ENCODE measurements at places on chromosomes 16 and 17.

DNA sequence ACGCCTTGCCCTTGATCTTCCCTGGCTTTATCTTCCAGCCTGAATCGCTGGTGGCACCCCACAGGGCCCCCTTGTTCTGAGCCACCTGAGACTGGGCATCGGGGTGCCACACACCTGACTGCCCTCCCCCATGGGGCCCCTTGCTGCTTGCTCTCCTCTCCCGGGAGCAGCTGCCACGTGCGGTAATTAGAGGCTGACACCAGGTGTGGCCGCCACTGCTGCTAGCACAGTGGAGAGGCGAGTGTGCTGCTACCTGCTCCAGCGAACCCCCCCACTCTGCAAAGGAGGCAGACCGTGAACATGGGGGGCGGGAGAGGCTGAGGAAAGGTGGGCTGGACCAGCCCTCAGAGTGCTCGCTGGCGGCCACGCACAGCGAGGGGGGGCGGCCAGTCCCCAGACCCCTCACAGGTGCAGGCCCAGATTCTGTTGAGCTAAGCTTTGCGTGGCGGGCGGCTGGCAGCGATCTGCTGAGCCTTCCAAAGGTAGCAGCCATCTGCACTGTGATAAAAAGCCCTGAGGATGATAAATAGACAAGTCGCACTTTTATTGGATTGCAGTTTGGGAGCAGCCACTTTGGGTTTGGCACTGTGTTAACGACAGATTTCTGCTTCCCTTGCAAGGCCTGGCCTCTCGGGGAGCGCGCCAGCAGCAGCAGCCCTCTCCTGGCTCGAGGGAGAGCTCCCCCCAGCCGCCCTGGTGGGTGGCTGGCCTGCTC, 167.9 kb upstream of the GSE1 start:
- H3K27me3 ChIP-seq, result no peaks in the 10 kb centered on the region
- peaks cover 26% of the 10 kb centered on the region for H3K4me1 ChIP-seq
- no peak overlapping the region for H3K4me3 ChIP-seq
- H3K27ac ChIP-seq, result no peak overlapping the region
- no peak for DNase-seq

DNA sequence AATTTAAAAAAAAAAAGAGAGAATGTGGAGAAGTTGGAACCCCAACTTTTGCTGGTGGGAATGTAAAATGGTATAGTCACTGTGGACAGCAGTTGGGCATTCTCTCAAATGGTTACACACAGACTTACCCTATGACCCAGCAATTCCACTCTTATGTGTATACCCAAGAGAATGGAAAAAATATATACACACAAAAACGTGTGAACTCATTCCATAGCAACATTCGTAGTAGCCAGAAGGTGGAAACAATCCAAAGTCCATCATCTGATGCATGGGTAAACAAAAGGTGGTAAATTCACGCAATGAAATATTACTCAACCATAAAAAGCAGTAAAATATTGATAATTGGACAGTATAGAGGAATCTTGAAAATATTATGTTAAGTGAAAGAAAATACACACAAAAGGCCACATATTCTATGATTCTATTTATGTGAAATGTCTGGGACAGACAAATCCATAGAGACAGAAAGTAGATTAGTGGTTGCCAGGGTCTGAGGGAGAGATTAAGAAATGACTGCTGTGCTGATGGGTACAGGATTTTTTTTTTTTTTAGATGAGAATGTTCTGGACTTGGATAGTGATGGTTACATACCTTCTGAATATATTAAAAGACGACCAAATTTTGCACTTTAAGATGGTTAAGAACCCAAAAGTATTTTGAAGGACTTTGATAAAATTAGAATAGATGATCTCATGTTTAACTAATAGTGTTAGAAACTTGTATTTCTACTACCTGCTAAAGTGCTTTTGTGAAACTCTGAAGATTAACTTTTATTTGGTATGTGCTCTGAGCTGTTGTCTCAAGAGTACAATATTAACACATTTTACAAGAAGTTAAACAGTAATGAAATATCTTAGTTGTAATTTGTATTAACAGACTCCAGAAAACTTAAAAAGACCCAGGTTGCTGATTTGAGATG, 60.9 kb downstream of the MRTFB start:
- no peak overlapping the region for H3K27ac ChIP-seq
- no peaks in the 10 kb centered on the region for H3K36me3 ChIP-seq
- no peaks in the 10 kb centered on the region for H3K27me3 ChIP-seq
- no peak overlapping the region for H3K4me3 ChIP-seq

GRCh38 chr16:67923414-67924116, 8.1 kb downstream of the CTRL start:
- no peak overlapping the region for H3K27ac ChIP-seq
- H3K36me3 ChIP-seq, result peaks cover 23% of the 10 kb centered on the region
- H3K4me1 ChIP-seq, result peaks cover 52% of the 10 kb centered on the region
- H3K4me3 ChIP-seq, result no peak overlapping the region

GRCh38 chr17:75625813-75626486, 7.3 kb upstream of the SMIM5 start:
- H3K27ac ChIP-seq, result no peak overlapping the region
- no peaks in the 10 kb centered on the region for H3K4me1 ChIP-seq
- no peak for DNase-seq
- no peak overlapping the region for H3K4me3 ChIP-seq

GRCh38 chr16:87160234-87160636, 157.0 kb downstream of the C16orf95 start:
- H3K27me3 ChIP-seq, result no peaks in the 10 kb centered on the region
- no peak overlapping the region for H3K27ac ChIP-seq
- DNase-seq, result no peak
- H3K36me3 ChIP-seq, result no peaks in the 10 kb centered on the region
- no peaks in the 10 kb centered on the region for H3K4me1 ChIP-seq
- no peak overlapping the region for H3K4me3 ChIP-seq

DNA sequence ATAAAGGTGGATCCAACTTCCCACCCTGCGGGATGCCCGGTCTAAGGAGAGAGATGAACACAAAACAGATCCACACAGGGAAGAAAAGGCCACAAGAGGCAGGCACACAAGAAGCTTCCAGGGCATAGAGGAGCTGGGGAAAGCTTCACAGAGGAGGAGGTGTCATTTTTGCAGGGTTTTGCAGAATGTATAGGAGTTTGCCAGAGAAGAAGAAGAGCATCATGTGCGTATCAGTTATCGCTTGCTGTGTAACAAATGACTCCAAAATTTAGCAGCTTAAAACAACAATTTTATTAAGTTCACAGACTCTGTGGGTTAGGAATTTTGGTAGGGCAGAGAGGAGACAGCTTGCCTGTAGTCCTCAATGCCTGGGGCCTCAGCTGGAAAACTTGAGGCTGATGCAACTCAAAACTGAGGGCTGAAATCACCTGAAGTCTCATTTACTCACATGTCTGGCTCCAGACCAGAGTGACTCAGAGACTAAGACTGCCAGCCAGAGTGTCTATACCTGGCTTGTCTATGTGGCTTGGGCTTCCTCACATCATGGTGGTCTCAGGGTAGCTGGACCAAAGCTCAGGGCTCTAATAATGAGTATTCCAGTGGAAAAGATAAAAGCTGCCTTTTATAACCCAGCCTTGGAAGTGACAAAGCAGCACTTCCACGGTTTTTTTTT, 33.9 kb upstream of the ZNF423 start:
- no peaks in the 10 kb centered on the region for H3K36me3 ChIP-seq
- no peak overlapping the region for H3K27ac ChIP-seq
- H3K27me3 ChIP-seq, result no peaks in the 10 kb centered on the region
- no peaks in the 10 kb centered on the region for H3K4me1 ChIP-seq
- no peak for DNase-seq

DNA sequence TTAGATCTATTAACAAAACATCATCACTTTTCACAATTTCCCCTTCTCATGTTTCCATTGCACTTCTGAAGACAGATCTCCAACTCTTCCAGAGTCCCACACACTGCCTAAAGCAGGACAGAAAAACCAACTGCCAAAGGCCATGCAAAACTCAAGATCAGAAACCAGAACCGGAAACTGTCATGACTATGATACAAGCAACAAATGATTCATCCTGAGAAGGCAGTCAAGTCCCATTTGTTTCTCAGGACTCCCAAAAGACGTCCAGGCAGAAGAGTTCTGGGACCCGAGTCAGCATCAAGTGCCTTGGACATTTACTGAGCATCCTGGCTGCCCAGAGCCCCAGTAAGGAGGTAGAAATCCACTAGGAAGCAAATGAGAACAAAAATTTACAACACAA, 38.8 kb downstream of the ERN1 start:
- H3K4me3 ChIP-seq, result no peak overlapping the region
- no peak for DNase-seq
- H3K27ac ChIP-seq, result peak overlapping the region; percentile 27
- no peaks in the 10 kb centered on the region for H3K36me3 ChIP-seq
- H3K4me1 ChIP-seq, result peaks cover 33% of the 10 kb centered on the region
- no peaks in the 10 kb centered on the region for H3K27me3 ChIP-seq

GRCh38 chr17:74569020-74570003, 2.0 kb upstream of the CD300H start:
- peak overlapping the region; percentile 52 for H3K27ac ChIP-seq
- peaks cover 9% of the 10 kb centered on the region for H3K4me1 ChIP-seq
- no peaks in the 10 kb centered on the region for H3K27me3 ChIP-seq
- no peak overlapping the region for H3K4me3 ChIP-seq
- no peak for DNase-seq

- DNase-seq, result no peak
- H3K4me1 ChIP-seq, result peaks cover 23% of the 10 kb centered on the region
- no peaks in the 10 kb centered on the region for H3K36me3 ChIP-seq
- H3K4me3 ChIP-seq, result no peak overlapping the region
- no peak overlapping the region for H3K27ac ChIP-seq
Observed at GRCh38 chr17:29927546-29927945, 2.5 kb downstream of the SSH2 start.

- DNase-seq, result no peak
- H3K4me3 ChIP-seq, result no peak overlapping the region
- no peaks in the 10 kb centered on the region for H3K27me3 ChIP-seq
- no peaks in the 10 kb centered on the region for H3K4me1 ChIP-seq
Observed at GRCh38 chr17:29962656-29963055, 21.2 kb downstream of the EFCAB5 start.

DNA sequence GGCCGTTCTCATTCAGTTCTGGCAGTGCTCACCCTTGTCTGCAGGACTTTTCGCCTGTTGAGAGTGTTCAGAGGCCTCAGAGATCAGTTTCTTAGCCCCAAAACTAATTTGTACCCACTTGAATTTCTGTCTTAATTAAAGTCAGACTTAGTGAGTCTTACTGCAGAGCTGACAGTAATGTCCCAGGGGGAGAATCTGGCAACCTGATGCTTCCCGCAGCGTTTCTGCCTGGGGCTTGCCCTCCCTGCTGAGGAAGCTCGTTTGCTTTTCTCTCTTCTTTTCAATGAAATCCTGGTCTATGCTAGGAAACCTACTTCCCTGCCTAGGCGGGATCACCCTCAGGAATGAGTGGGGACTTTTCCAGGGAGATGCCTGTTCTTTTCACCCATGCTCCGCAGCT, 25.3 kb downstream of the DBNDD1 start:
- no peak overlapping the region for H3K4me3 ChIP-seq
- no peaks in the 10 kb centered on the region for H3K4me1 ChIP-seq
- H3K27me3 ChIP-seq, result no peaks in the 10 kb centered on the region
- peaks cover 39% of the 10 kb centered on the region for H3K36me3 ChIP-seq
- DNase-seq, result no peak

- no peak overlapping the region for H3K27ac ChIP-seq
- no peaks in the 10 kb centered on the region for H3K4me1 ChIP-seq
- H3K36me3 ChIP-seq, result no peaks in the 10 kb centered on the region
- H3K27me3 ChIP-seq, result no peaks in the 10 kb centered on the region
- no peak overlapping the region for H3K4me3 ChIP-seq
- no peak for DNase-seq
Observed at GRCh38 chr17:6334386-6334785, 100.5 kb downstream of the AIPL1 start.

GRCh38 chr16:27317738-27318391, 4.1 kb downstream of the IL4R start:
- DNase-seq, result no peak
- H3K27ac ChIP-seq, result peak overlapping the region; percentile 98
- H3K36me3 ChIP-seq, result no peaks in the 10 kb centered on the region
- H3K27me3 ChIP-seq, result no peaks in the 10 kb centered on the region

DNA sequence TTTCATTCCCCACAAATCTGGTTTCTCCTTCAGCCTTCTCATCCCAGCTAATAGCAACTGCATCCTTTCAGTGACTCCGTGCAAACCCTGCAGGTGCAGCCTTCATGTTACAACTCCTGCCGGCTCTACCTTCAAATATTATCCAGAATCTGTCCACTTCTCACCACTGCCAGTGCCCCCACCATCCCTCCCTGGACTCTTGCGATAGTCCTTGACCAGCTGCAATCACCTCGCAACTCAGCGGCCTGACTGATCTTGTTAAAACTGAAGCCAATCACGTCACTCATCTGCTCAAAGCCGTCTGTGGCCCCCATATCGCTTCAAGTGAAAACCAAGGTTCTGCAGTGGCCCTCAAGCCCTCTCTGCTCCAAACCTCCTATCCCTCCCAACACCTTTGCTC, 42.8 kb upstream of the KIFC3 start:
- no peaks in the 10 kb centered on the region for H3K36me3 ChIP-seq
- no peak for DNase-seq
- H3K4me3 ChIP-seq, result no peak overlapping the region
- no peak overlapping the region for H3K27ac ChIP-seq

- peak overlapping the region; percentile 93 for H3K4me3 ChIP-seq
- H3K27me3 ChIP-seq, result no peaks in the 10 kb centered on the region
- no peak for DNase-seq
- H3K36me3 ChIP-seq, result no peaks in the 10 kb centered on the region
- peak overlapping the region; percentile 93 for H3K27ac ChIP-seq
Observed at GRCh38 chr16:25258861-25259179, 1.2 kb upstream of the ZKSCAN2 start.

DNA sequence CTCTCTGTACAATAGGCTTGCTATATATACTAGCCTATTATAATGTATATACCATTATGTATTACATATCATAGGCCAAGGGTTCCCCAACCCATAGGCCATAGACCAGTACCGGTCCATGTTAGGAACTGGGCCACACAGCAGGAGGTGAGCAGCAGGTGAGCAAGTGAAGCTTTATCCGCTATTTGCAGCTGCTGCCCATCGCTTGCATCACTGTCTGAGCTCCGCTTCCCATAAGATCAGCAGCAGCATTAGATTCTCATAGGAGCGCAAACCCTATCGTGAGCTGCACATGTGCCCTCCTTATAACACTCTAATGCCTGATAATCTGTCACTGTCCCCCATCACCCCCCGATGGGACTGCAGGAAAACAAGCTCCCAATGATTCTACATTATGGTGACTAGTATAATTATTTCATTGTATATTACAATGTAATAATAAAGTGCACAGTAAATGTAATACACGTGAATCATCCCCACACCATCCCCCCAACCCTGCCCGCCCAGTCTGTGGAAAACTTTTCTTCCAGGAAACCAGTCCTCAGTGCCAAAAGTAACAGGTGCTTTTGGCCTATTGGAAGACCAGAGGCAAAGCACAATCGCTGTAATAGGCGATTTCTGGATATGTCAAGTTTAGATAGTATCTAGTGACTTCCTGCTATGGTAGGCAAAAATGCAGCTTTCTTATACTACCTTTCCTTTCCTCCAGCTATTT, 84.1 kb downstream of the MYH11 start:
- H3K27ac ChIP-seq, result no peak overlapping the region
- H3K27me3 ChIP-seq, result no peaks in the 10 kb centered on the region
- DNase-seq, result no peak
- no peaks in the 10 kb centered on the region for H3K4me1 ChIP-seq
- H3K4me3 ChIP-seq, result no peak overlapping the region
